ENCODE measurements at places on chromosomes 7 and 10.
A peak's percentile ranks its signal among the peaks of the same experiment; 100 is the strongest.

GRCh38 chr10:128047991-128048818 is 78.0 kb downstream of the MKI67 start:
- DNase-seq: peak; percentile 67

DNA sequence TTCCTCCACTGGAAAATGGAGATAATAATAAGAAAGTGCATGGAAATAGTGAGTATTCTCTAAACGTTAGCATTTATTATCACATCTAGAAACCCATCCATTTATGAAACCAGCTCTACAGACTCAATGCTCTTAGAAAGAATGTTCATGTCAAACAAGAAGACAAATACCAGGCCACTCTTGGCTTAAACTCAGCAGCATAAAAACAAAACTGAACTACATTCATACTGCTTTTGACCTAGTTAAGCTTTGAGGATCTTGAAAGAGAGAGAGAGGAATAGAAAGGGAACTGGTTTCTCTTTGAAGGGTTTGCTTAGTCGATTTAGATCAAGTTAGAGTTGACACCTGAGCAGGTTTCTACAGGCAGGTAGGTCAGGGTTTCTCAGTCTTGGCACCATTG is 332.9 kb upstream of the PRKCQ start:
- no peak for DNase-seq

DNA sequence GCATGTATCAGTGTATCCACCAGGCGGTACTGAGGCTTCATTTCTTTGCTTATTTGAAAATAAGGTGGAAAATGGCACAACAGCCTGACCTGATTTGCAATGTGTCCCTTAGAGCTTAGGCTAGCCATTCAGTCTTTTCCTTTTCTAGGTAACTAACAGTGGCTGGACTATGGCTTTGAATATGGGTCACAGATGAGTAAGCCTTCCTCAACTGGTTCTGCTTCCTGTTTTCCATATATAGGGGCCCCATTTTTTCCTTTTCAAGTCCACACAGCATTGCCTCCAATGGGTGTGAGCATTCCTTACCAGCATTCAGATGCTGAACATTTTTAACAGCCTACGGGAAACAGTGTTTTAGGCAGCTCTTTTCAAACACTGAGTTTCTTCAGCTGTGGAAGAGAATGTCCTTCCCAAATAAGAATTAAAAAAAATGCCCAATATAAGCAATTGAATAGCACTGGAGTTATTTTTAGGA is 3.9 kb upstream of the ITGB1 start:
- no peak for DNase-seq

GRCh38 chr10:36507715-36508114 is 617.7 kb upstream of the ANKRD30A start:
- no peak for DNase-seq

GRCh38 chr7:26199301-26200037 is 1.1 kb downstream of the HNRNPA2B1 start:
- DNase-seq: peak; percentile 55

GRCh38 chr10:133062085-133062484 is 25.6 kb upstream of the ADGRA1 start:
- DNase-seq: no peak

DNA sequence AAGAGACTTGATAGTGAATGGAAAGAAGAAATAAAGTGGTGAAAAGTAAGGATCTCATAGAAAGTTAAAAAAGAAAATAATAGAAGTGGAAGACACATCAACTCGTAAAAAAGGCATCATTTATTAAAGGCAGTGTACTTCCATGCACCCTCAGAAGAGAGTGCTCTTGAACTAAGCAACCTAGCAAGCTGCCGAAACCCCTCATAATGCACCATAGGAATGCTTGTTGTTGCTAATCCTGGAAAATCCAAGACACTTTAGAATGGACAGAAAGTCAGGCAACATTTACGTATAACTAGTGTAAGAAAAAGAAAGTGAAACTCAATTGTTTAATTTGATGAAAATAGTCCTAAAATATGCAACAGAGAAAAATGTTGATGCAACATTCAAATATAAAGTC is 12.8 kb downstream of the TFPI2 start:
- no peak for DNase-seq

- peak; percentile 26 for DNase-seq
Measured at GRCh38 chr7:140391634-140392033, 6.7 kb downstream of the SLC37A3 start.

GRCh38 chr10:108409306-108409705 is 1244.8 kb upstream of the SORCS1 start:
- DNase-seq: no peak

GRCh38 chr7:73999664-74000435 is 28.1 kb upstream of the ELN start:
- no peak for DNase-seq

DNA sequence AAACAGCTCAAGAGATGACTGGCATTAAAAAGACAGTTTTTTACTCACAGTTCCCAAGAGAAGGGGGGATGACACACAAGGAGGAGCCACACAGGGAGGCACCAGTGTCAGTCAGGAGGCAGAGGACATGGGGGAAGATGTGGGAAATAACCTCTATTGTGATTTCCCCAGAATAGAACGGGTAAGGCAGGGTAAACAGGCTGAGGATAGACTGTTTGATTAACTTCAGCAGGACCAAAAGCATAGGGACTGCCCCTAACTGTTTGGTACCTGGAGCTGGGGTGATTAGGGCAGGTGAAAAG is 60.7 kb downstream of the RAPGEF5 start:
- DNase-seq: no peak

DNA sequence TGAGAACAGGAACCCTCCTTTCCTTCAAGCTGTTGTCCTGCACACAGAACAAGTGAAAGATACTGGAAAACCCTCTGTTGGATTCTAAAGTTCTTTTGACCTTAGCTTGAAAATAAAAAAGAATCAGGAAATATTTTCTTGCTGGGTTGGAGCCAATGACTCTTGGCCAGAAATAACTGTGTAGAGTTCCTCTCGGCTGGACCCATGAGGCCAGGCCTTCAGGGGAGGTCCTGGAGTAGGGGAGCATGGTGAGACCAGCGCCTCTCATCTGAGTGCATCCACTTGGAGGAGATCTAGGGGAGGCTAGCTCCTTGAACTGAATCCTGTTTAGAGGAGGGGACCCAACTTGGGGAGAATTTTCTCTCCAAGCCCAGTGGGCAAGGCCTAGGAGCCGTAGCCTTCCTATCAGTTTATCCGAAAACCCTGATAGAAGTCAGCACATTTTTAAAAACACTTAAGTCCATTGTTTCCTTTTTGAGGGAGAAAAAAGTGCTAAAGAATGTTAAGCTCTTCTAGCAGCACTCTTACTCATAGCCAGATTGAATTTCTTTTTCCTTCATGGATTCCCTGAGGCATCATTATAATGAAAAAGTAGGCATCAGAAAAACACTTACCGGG is 635.7 kb upstream of the ANKRD30A start:
- DNase-seq: no peak

DNA sequence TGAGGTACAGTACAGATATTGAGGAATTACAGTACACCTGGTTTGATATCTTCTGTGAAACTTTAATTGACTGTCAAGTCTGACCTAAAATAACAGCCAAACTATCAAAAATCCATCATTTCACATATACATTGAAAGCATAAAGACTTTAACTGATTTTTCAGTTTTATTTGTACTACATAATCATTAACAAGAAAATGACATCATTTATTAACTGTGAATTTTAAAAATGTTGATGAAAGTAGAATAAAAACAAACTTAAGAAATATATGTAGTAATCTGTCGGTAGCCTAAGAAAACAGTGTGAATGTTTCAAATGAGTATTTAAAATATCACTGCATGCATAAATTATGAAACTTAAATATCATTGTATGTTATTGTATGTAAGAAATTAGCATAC is 836.7 kb upstream of the GHITM start:
- no peak for DNase-seq

DNA sequence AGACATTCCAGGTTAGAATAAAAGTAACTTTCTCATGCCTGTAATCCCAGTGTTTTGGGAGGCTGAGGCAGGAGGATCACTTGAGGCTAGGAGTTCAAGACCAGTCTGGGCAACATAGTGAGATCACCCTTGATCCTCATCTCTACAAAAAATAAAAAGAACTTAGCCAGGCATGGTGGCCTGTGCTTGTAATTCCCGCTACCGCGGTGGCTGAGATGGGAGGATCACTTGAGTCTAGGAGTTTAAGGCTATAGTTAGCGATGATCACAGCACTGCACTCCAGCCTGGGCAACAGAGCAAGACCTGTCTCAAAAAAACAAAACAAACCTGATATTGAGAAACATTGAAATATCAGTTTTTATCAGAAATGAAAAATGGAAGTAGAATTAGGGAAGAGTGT is 4.6 kb downstream of the TET1 start:
- no peak for DNase-seq

- no peak for DNase-seq
Measured at GRCh38 chr7:42456267-42456666, 219.3 kb upstream of the GLI3 start.
